ENCODE measurements at places on chromosomes 4 and X.

DNA sequence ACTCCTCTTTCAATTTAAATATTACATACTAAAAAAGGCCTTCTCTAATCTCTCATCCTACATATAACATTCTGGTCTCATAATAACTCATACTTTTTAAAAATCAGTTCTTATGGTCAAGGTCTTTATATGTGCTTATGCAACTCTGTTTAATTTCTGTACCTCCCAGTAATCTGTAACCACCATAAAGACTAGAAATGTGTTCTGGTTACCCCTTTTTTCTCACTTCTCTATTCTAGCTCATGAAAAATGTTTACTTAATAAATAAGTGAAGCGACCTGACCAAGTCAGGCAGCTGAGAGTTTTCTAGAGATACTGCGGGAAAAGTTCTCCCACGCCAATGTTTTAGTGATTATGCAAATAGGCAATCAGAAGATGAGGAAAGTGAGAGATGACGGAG, 548.8 kb upstream of the FAM241A start:
- DNase-seq: no peak
- H3K4me3 ChIP-seq: no peak overlapping the region
- H3K4me1 ChIP-seq: no peaks in the 10 kb centered on the region

DNA sequence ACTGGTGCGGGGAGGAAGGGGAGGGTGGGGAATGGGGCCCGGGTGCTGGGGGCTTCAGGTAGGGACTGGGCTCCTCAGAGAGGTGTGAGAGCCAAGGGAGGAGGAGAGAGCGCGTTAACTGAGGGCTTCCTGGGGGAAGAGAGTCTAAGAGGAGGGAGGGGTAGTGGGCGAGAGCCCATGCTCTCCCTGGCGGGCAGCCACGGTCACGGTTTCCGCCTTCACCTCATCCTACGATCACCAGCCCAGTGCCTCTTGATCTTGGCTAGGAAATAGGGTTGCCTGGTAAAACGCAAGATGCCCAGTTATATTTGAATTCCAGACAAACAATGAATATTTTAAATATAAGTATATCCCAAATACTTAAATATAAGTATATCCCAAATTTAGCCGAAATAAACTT, 60.8 kb upstream of the GRPEL1 start:
- peaks cover 3% of the 10 kb centered on the region for H3K27me3 ChIP-seq
- H3K4me1 ChIP-seq: no peaks in the 10 kb centered on the region
- no peak overlapping the region for H3K27ac ChIP-seq
- no peak overlapping the region for H3K4me3 ChIP-seq
- no peaks in the 10 kb centered on the region for H3K36me3 ChIP-seq
- no peak for DNase-seq

- H3K27ac ChIP-seq: peak overlapping the region; percentile 46
- peaks cover 15% of the 10 kb centered on the region for H3K4me1 ChIP-seq
- no peaks in the 10 kb centered on the region for H3K36me3 ChIP-seq
- H3K4me3 ChIP-seq: no peak overlapping the region
- peak; percentile 27 for DNase-seq
- no peaks in the 10 kb centered on the region for H3K27me3 ChIP-seq
These were observed 1.8 kb upstream of the BCORL1 start for GRCh38 chrX:129980540-129981199.

DNA sequence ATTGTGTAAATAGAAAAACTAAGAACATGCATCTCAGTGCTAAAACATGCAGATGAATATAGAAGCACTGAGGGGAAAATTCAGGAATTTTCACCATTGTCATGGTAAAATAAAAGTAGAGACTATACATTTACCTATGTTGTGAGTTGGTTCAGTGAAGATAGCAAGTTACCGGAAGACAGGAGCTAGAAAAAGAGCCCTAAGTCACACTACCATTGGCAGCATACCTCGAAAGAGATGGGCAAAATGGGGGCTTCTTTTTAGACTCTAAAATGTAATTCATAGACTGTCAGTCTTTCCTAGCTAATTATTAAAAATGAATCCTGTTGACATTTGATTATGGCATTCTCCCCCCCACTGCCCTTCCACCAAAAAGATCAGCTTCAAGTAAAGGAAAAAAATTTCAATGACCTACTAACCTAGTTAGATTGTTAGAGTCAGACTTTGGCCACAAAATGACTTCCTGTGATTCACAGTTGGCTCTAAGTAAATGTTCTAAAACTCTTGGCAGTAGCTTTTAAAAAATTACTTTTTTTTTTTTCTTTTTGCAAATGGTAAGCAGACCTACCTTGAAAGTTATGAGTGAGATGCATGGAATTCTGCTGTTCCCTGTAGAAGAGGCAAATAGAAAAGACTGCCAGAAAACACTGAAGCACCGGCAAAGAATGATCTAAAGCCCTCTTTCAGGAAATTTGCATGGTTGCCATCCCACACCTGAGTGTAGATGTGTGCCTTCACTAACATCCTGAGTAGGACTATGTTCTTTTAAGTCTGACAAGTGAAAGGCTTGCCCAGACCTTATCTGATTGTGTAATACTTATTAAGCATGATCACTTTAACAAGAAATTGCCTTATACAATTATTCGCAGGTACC, 26.4 kb upstream of the ARSJ start:
- no peak overlapping the region for H3K4me3 ChIP-seq
- H3K4me1 ChIP-seq: no peaks in the 10 kb centered on the region
- H3K27me3 ChIP-seq: peaks cover 19% of the 10 kb centered on the region
- DNase-seq: no peak

- H3K27ac ChIP-seq: no peak overlapping the region
- H3K4me3 ChIP-seq: no peak overlapping the region
- no peaks in the 10 kb centered on the region for H3K4me1 ChIP-seq
- no peaks in the 10 kb centered on the region for H3K27me3 ChIP-seq
- H3K36me3 ChIP-seq: no peaks in the 10 kb centered on the region
These were observed 187.6 kb downstream of the GUCY2F start for GRCh38 chrX:109294097-109294814.

DNA sequence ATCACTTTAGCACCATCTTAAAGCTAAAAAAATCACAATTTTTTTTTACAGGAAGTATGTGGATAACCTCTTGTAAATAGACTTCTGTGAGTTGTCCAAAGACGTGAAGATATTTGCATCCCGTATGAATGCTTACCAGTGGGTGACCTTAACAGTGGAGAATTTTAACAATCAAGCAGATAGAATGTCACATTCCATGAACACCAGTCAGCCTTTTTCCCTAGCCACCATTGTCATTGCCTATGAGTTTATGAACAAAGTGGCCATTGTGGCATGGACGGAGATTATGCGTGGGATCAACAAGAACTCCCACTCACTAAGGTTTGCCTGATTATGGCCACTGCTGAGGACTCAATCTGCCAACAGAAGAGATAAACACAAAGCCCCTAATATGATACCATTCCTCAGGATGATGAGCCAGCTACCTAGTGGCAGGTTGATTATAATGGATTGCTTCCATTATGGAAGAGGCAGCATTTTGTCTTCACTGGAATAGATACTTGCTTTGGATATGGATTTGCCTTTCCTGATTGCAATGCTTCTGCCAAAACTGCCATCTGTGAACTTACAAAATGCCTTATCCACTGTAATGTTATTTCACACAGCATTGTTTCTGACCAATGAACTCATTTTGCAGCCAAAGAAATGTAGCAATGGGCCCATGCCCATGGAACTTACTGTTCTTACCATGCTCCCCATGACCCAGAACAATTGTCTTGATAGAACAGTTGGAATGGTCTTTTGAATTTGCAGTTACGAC, 830.9 kb upstream of the NDST4 start:
- H3K27me3 ChIP-seq: no peaks in the 10 kb centered on the region
- no peak for DNase-seq
- H3K4me1 ChIP-seq: no peaks in the 10 kb centered on the region

DNA sequence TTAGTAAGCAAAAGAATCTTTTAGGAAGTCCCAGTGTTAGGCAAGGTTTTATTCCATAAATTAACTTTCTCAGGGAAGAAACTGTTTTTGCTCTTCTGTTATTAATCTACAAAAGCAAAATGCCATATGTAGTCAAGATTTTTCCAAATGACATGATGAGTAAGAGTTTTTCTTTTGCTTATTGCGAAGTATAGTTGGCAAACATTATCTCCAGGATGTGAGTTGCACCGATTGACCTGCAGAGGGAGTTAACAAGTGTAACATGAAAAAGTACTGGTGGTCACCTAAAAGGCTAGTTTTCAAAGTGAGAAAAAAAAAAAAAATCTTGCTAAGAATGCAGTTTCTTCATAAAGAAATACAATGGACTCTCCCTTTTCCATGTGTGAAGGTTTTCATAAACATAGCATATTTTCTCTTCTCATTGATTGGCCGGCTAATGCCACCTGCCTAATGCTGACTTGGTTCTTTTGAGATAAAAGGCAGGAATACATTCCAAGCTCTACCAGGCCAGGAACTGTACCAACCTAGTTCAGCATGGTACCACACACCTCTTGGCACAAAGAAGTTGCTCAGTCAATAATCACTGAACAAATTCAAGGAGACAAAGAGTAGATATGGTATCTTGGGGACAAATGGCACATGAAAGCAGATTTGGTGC, 100.2 kb downstream of the LNX1 start:
- DNase-seq: no peak
- H3K36me3 ChIP-seq: no peaks in the 10 kb centered on the region
- no peak overlapping the region for H3K27ac ChIP-seq
- H3K4me1 ChIP-seq: no peaks in the 10 kb centered on the region
- no peak overlapping the region for H3K4me3 ChIP-seq

GRCh38 chr4:48369248-48369647, 27.9 kb downstream of the SLAIN2 start:
- no peak overlapping the region for H3K4me3 ChIP-seq
- peaks cover 11% of the 10 kb centered on the region for H3K36me3 ChIP-seq
- no peak for DNase-seq
- H3K27me3 ChIP-seq: no peaks in the 10 kb centered on the region
- peaks cover 44% of the 10 kb centered on the region for H3K4me1 ChIP-seq

DNA sequence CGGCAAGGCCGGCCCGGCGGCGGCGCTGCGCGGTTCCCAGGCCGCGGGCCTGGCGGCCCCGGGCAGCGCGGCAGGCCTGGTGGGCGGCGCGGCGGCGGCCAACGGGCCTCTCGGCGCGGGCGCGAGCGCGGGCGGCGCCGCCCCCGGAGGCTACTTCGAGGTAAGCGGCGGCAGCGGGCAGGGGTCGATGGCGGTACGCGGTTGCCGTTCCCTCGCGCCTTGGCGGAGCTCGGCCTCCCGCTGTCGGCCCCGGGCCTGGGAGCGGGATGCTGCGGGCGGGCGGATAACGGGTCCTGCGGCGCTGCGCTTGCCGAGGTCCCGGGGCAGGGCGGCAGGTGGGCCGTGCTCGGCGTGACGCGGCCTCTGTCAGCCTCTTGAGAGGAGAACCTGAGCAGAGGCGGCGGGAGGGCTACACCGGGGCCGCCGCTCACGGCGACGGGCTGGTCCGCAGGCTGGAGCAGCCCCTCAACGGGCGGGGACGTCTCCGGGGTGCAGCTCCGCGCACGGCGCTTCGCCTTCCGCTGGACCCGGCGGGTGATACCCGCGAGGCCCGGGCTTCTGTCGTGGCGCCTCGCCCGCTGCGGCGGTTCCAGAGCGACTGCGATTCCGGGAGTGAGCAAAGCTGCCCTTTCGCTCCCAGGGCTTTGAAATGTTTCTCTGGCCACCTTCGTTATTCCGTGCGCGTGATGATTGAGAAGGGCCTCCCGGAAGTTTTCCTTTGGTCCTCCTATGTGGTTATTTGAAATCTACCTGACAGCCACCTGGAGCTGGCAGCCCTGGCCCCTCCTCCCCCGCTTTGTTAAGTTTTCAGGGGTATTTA, 774 bp downstream of the FAM193A start:
- H3K36me3 ChIP-seq: peaks cover 3% of the 10 kb centered on the region
- peak; percentile 66 for DNase-seq
- peak overlapping the region; percentile 85 for H3K4me3 ChIP-seq
- peaks cover 26% of the 10 kb centered on the region for H3K4me1 ChIP-seq
- peak overlapping the region; percentile 82 for H3K27ac ChIP-seq

GRCh38 chrX:132443196-132444135, 45.4 kb downstream of the MBNL3 start:
- no peak for DNase-seq
- H3K27me3 ChIP-seq: no peaks in the 10 kb centered on the region
- H3K36me3 ChIP-seq: peaks cover 2% of the 10 kb centered on the region
- H3K4me3 ChIP-seq: no peak overlapping the region
- no peak overlapping the region for H3K27ac ChIP-seq

DNA sequence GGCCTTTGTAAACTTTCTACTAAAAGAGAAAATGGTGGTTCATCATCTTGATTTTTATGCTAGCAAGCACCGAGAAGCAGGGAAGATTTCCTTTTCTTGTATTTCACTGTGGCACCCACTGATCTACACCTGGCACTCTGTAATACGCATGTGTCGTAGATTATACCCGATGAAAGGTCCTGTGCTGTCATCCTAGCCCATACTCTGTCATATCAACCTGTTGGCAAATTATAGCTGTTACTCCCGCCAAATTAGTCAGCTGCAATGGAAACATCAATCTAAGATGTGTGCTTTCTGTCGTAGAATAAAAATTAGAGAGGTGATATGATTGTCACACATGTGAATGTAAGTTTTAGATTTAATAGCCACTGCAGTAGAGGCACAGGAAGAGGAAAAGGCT, 263.4 kb upstream of the PITX2 start:
- no peaks in the 10 kb centered on the region for H3K4me1 ChIP-seq
- no peak overlapping the region for H3K27ac ChIP-seq
- no peaks in the 10 kb centered on the region for H3K36me3 ChIP-seq
- no peak for DNase-seq
- no peak overlapping the region for H3K4me3 ChIP-seq

DNA sequence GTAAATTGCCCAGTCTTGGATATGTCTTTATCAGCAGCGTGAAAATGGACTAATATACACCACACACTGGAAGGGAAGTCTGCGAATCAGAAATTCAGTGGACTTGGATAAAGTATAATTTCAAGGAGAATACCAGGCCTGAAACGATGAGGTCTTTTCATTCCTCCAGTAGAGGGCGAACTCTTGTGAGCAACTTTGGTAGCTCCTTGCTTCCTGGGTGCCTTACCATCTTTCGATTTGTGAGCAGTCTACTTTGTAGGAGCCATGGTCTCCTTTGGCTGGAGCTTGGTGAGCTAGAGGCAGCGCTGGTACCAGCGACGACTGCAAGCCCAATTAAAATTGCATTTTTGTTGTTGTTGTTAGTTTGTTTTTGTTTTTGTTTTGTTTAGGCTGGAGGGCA, 791.9 kb downstream of the FAT4 start:
- H3K36me3 ChIP-seq: no peaks in the 10 kb centered on the region
- no peak for DNase-seq
- no peaks in the 10 kb centered on the region for H3K4me1 ChIP-seq
- no peaks in the 10 kb centered on the region for H3K27me3 ChIP-seq

GRCh38 chrX:51847463-51847862, 46.0 kb upstream of the MAGED1 start:
- H3K4me1 ChIP-seq: peaks cover 5% of the 10 kb centered on the region
- no peak overlapping the region for H3K4me3 ChIP-seq
- H3K36me3 ChIP-seq: peaks cover 25% of the 10 kb centered on the region
- no peaks in the 10 kb centered on the region for H3K27me3 ChIP-seq

DNA sequence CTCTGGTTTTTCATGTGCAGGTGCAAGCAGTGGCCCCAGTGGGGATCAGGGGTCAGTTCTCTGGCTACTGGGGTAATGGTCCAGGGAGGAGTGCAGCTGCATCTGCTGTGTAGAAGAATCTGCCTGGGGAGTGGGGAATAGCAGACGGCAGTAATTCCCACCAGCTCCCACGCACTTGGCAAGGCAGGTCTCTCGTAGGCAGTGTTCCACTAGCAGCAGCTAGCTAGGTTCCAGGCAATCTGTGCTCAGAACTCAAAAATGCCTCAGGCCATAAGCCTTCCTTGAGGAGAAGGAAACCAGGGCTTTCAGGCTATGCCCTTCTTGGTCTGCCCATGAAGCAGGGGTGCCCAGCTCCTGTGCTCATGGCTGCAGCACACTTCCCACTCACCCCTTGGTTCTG, 38.8 kb downstream of the DCLK2 start:
- H3K27me3 ChIP-seq: peaks cover 6% of the 10 kb centered on the region
- no peak overlapping the region for H3K4me3 ChIP-seq
- H3K36me3 ChIP-seq: no peaks in the 10 kb centered on the region
- no peaks in the 10 kb centered on the region for H3K4me1 ChIP-seq
- H3K27ac ChIP-seq: no peak overlapping the region
- DNase-seq: no peak
